Suprapubic skin (tissue), 4 donors: ENCODE measurements at places on chromosomes 16 and 17. TPM values are rescaled to one million over a fixed set of nuclear protein-coding genes. Genes with fewer than 3 reads are reported as not detected.

The MEIOC gene
- total RNA-seq: not detected

The IRX3 gene
- total RNA-seq: 50.9 TPM

The OTOP2 gene
- total RNA-seq: not detected

DNA sequence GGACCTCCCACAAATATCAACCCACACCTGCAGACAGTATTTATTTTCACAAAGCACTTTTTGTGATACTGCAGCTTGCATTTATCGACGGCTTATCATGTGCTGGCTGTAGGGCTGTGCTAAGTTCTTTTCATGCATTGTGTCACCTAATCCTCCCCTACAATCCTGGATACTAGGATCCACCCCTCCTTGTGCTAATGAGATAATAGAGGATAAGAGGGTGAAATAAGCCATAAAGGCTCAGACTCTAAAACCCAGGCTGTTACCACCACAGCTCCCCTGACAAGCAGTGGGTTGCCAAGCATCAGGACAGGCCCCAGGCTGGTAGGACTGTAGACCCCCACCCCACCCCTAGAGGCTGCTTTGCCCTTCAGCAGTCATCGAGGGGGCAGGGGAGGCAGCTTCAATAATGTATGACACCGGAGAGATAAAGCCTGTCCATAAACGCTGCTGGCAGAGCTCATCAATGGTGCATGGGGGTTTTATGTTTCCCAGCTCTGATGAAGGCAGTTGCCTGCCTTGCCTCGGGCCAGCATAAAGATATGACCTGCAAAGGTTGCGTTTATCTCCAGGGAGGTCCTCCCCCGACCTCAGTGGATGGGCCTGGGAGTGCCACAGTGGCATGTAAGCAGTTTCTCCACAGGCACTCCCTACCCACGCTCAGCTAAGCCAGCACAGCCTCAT, 73.9 kb upstream of the C16orf82 start:
- no peak for DNase-seq

DNA sequence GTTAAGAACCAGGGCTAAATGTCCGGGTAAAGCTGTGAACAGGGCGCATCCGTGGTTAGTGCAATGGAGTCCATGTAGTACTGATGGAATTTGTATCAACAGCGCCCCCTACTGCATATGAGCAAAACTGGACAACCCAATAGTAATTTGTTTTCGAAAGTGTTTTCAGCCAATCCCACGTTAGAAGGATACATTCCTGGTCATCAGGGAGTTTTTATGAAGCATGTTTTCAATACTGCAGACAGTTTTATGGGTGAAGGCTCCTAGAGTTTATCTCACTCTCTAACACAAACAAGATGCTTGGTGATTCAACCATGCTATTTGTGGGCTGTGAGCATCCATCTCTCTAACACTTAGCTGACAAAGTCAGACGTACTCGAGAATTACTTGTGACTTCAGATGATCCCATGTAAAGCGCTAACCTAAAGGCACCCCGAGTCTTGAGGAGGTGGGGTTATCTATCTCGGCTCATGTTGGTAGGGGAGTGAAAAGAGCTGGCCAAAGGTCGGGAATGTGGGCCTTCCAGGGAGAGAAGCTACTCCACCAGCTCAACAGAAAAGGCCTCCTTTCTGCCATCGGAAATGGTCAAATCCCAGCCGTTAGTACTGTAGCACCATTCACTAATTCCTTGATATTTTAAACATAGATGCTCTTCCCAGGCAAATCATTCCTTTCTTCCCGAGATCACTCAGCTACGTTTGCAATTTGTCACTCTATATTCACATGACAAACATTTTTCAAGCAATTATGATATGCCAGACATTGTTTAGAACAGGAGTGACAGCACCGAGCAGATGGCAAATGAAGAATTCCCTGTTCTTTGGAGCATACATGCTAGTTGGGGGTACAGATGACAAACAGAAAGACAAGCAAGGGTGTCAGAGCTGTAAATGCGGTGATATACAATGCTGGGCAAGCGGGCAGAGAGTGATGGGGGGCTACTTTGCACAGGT, 46.9 kb upstream of the HNF1B start:
- DNase-seq: no peak

GRCh38 chr17:31820691-31821435, 38.2 kb downstream of the COPRS start:
- no peak for DNase-seq

GRCh38 chr17:83075270-83075880, 4.0 kb upstream of the METRNL start:
- no peak for DNase-seq

DNA sequence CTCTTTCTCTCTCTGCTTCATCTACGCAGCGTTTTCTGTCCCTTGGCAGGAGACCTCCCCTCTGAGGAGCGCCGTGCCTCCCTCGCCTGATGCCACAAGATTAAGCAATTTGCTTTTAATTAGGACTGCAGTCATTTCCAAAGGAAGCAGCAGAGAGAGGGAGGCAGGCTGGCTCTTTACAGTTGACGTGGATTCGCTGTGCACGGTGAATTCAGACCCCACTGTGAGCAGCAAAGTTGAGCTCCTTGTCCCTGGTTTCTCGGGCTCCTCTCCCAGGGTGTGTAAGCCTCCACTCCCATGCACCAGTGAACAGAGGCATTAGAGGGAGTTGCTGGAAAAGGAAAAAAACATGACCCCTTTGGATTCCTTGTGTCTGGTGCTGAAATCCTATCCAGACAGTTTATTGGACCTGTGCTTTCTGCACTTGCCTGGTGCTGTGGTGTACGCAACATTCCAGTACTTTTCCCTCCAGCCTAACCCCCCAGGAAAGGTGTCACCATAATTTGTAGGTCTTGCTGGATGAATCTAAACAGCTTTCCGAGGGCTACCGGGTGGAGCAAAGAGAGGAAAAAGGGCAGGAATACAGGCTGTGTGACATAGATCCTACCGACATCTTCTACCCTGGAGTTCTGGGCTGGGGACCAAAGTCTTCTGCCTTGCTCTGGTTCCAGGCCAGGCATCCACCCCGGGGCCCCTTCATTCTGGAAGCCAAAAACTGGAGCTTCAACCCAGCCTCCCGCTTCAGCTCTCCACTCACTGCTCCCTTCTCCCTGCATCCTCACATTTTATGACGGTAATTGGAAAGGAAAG, 171.0 kb downstream of the MAF start:
- DNase-seq: no peak
